ENCODE measurements at places on chromosomes 11 and 22.
A peak's percentile ranks its signal among the peaks of the same experiment; 100 is the strongest.

DNA sequence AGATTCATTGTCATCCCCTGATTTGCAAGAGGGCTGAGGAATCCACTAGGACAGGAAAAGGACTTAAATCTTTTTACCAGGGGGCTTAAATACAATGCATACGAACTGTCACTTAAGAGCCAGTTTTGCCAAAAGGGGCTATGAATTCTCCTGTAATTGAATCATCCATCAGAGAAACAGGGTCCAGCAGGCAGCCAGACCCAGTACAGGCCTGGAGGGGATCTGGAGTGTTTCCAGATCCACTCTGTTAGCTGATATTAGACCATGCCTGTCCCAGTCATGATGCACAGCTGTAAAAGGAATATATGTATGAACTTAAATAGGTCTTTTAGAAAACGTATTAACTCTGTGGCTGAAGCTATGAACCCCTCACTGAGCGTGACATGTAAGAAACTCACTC, 53.8 kb upstream of the PRSS23 start:
- no peak for DNase-seq

GRCh38 chr11:35167426-35167954, 28.5 kb downstream of the CD44 start:
- DNase-seq, result no peak

DNA sequence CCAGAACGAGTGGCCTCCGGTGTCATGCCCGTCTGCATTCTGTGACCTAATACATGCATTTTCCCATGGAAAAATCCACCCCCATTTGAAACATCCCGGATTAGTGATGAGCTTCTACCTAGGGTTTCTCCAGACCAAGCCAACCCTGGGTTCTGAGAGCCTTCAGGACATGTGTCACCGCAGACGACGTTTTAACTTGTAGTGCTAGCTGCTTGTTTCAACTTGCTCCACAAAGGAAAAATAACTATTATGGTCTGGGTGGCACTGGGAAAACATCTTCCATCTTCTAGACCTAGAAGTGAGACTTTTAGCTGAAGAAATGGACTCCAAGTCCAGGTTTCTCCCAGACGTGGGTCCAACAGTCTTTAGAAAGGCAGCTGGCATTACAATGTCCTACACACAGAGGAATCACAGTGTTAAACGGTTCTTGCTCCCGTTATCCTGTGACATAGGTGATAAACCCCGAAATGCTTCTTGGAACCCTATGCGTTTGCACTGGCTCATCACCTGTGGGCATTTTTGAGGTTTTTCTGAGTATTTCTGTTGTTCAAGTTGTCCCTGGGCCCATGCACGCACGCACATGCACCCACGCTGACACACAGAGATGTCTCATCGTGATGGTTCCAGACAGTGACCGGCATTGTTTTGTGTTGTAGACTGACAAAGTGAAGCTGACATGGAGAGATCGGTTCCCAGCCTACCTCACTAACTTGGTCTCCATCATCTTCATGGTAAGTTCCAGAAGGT, 46.6 kb upstream of the FADD start:
- no peak for DNase-seq

DNA sequence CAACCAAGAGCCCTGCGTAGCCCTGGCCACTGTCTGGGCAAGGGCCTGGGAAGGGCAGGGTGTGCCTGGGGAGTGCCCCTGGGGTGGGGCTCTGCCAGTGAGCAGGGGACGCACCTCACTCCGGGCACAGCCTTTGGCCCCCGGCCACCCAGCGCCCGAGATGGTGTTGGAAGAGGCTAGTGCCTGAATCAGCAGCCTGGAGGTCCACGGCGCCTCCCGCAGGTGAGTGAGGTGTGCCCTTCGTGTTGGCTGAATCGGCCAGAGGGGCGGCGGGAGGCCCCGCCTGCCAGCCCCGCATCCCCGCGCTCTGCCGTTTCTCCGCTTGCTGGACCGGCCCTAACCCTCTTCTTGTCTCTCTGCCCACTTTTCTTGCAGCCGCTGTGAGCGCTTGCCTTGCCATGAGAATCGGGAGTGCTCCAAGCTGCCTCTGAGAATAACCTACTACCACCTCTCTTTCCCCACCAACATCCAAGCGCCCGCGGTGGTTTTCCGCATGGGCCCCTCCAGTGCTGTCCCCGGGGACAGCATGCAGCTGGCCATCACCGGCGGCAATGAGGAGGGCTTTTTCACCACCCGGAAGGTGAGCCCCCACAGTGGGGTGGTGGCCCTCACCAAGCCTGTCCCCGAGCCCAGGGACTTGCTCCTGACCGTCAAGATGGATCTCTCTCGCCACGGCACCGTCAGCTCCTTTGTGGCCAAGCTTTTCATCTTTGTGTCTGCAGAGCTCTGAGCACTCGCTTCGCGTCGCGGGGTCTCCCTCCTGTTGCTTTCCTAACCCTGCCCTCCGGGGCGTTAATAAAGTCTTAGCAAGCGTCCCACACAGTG, 60.1 kb downstream of the FBLN1 start:
- DNase-seq, result no peak

DNA sequence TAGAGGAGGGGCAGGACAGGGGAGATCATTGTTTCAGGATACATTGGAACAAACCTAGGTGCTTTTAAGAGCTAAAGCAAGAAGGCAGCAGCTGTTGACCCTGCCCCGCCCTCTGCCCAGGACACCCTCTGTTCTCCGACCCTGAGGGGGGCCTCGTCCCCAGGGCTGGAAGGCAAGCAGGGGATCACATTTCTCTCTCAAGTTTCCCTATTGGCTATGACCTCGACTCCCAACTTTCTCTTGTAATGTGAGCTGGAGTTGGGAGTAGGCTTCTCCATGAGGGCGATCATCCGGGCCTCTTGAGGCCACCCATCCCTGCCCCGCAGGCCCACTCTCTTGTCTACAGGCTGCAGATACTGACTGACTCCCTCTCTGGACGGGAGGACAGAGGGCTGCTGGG, 37.7 kb downstream of the DSCAML1 start:
- DNase-seq, result no peak

DNA sequence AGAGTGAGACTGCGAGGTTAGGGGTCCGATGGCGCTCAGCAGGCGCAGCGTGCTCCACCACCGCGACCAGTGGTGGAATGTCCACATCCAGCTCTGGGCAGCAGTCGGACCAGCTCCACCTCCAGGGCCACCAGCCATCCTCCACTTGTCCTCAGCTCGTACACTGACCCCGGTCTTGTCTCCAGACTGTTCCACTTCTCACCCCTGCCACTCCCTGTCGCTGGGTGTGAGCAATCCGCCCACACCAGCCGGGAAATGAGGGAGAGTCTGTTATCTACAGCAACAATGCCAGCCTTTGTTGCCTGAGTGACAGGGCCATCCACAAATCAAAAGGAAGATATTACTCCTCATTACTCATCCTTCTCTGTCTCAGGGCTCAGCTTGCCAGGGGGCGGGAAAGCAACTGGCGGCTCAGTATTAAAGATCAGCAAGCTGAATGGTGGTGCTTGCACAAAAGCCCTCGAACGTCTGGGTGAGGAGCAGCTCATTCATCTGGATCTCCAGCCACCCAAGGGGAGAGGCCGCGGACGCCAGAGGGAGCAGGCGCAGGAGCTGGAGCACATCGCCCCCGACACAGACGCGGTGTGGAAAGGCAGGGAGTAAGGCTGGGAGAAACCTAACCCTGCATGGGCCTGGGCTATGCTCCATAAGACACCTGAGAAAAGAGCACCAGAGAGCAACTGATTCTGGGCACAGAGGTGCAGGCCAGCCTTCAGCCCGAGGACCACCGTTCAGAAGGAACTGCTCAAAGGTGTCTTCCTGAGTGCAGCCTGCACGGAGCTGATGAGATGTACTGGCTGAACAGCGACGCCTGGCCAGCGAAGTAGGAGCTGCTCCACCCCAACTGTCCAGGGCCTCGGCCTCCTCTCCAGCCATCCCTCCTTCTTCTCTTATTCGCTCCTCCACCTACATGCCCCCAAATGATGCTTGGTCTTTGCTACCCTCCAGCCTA, 21.9 kb downstream of the IGSF9B start:
- no peak for DNase-seq

- DNase-seq, result peak; percentile 82
Observed at GRCh38 chr11:10414659-10415058, 40.4 kb upstream of the AMPD3 start.
